ENCODE measurements at places on chromosomes 16 and 17. TPM values are rescaled to one million over a fixed set of nuclear protein-coding genes. Genes with fewer than 3 reads are reported as not detected.
A peak's percentile ranks its signal among the peaks of the same experiment; 100 is the strongest.

ZNF624 gene
- 8.8 TPM for total RNA-seq

KRT24 gene
- not detected for total RNA-seq

SLC13A2 gene
- total RNA-seq = not detected

SLC12A3 gene
- total RNA-seq = 0.04 TPM

HOXB7 gene
- total RNA-seq = 2.3 TPM

EFCAB13 gene
- 6.9 TPM for total RNA-seq

GRCh38 chr16:78170494-78170933 is 71.1 kb downstream of the WWOX start:
- DNase-seq = no peak

- DNase-seq = no peak
Observed at GRCh38 chr17:45993962-45994627, 5.0 kb upstream of the STH start.

DNA sequence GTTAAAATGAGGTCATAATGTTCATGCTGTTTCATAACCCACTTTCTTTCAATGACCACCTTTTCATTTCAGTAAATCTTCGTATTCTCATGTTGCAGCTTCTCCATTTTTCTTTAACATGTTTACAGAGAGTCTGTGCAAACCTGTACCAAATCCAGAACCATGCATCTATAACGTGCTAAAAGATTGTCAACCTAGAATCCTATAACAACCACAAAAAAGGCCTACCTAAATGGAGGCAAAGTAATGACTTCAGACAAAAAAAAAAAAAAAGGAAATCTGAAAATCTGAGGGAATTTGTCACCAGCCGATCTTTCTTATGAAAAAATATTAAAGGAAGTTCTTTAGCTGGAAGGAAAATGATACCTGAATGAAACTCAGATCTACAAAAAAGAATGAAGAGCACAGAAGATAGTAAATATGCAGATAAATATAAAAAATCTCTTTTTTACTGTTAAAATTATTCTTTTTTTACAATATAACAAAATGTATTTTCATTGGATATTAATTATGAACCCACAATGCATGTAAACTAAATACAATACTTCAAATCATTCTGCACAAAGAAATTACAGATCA is 1.4 kb upstream of the SLFN11 start:
- DNase-seq = no peak

- DNase-seq = no peak
Observed at GRCh38 chr17:9162275-9162985, 141.1 kb downstream of the NTN1 start.

- DNase-seq = peak; percentile 88
Observed at GRCh38 chr17:59513934-59514841, 51.2 kb upstream of the DHX40 start.

GRCh38 chr17:81367171-81367570 is 28.1 kb upstream of the BAHCC1 start:
- no peak for DNase-seq

GRCh38 chr17:81392909-81393654 is 2.2 kb upstream of the BAHCC1 start:
- DNase-seq = no peak

DNA sequence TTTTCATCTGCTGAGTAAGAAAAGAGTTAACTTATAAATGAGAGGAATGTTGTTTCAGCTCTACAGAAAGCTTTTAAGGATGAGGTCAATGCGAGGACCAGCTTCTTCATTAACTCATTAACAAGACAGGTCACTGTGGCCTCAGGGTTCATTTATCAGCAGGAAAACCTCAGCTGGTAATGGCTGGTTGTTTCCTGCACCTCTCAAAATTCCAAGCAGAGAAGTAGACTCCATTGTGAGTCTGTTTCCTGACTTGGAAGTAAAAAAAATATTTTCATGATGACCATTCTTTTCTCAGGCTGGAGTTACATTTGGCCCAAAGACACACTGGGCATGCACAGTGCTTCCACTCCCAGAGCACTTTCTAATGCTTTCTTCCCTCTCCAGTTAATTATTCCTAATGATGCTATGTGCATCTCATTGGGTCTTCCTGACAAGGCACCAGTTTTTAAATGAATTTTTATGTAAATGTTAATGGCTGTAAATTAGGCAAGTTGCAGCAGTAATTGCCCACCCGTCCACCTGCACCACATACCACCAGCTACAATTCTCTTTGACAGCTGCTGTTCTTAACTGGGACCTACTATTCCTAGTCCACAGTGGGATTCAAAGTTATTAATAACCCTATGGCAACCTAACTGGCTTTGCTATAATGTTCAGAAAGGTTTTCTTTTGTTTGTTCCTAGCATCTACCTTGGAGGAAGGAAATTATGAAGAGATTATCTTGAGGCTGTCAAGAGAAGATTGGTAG is 89.5 kb upstream of the BCAR1 start:
- DNase-seq = peak; percentile 55

DNA sequence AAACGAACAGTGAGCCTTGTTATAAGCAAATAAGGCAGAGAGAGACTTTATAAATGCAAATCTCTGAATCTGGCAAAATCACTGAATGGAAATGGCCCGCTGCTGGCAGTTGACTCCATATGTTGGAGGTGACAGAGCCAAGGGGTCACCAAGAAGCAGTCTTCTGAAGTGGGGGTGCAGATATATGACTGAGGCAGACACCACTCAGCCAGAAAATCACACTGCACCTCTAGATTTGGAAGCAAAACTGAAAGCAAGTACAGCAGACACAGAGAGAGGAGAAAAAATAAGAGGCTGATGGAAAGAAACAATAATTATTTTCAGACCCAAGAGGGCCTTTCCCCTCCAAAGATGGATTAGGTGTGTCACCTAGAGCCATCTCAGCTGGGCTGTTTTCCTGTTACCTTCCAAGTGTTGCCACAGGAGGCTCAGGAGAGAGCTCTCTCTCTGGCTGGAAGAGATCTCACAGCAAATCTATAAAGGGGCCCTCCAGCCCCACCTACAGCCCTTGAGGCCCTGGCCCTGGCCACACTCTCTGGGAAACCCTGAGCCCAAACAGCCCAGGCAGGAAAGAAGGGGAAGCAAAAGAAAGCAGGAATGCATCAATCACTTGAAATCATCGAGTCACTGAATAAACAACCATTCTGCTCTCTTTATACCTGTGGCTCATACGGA is 585.1 kb upstream of the PSMD7 start:
- no peak for DNase-seq

Data from muscle of leg (tissue), 16 donors.